ENCODE measurements at places on chromosomes 6 and 20.

DNA sequence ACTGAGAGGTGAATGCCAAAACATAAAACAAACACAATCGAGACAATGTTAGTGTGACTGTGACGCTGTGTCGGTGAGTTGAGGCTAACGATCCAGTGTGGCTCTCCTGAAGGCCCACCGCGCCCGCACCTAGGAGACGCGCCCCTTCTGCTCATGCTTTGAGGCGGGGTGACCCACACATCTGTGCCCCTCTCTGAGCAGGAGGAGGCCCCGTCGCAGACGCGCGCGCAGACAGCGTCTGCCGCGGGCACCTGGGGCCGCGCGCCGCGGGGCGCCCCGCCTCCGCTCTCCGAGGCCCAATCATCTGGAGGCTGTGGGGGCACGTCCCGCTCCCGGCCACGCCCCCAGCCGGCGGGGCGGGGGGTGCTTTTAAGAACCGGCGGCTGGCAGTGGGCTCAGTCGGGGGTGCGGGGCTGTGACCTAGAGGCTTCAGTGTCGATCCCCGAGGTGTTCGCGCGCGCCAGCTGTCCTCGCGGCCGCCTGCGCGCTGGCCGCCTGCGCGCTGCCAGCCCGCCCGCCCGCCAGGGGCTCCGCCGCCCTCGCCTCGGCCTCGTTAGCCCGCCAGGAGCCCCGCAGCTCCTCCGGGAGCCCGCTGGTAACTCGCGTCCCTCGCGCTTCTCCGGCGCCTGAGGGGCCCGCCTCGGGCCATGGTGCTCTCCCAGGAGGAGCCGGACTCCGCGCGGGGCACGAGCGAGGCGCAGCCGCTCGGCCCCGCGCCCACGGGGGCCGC, at the start of gene SLC16A10:
SLC16A10 (plus strand) TSS at position 398 of the 730 bp plus-strand sequence; CDS start at position 648, 250 bp downstream.
- peak; percentile 81 for DNase-seq

GRCh38 chr6:169026175-169026574, 227.5 kb downstream of the THBS2 start:
- DNase-seq = no peak

DNA sequence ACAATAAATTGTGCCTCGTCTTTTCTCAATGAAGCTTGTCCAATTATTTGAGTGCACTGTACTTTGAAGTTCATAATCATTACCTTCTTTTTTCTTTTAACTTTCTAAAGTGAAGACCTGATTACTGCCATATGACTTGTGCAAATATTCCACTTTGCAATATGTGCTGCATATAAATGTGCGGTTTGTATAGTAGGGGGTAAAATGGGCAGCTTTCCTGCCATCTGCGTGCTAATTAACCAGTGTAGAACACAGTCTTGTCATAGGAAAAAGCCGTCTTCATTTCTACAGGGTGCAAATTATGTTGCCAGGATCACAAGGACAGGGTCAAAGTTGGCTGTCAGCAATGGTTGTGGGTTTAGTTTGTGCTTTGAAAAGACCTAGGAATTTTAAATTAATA, 397.0 kb downstream of the NKAIN2 start:
- DNase-seq = no peak

- DNase-seq = no peak
Measured at GRCh38 chr6:166907373-166907841, 48.9 kb downstream of the RNASET2 start.

- DNase-seq = no peak
Measured at GRCh38 chr6:21869085-21869771, 275.7 kb downstream of the SOX4 start.

GRCh38 chr6:157990321-157991066, 8.8 kb downstream of the SYNJ2 start:
- DNase-seq = peak; percentile 80

DNA sequence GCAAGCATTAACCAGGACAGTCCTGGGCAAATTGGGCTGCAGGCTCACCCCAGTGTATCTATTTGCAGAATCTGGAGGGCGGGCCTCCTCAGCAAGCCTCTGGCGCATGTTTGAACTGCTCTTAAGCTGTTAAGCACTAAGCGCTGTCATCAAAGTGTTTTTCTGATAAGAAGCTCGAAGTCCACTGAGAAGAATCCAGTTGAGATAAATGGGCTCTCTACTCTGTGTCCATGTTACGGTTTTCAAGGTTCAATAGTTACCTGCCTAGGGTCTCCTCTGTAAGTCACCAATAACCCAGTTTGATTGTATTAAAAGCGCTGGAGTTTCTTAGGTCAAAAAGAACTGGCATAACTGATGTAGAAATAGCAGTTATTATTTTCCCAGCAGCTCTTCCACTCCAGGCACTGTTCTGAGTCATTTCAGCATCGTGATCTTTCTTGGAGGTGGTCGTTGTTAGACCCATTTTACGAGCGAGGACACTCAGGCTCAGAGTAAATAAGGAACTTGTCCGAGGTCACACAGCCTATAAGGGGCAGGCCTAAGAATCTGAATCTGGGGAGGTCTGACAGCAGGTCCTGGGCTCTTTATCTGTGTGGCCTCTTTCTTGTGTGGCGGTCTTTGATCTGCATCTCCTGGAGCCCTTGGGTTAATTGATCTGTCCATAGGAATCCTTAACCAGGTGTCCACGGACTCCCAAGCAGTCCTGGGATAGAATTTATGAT, 207.4 kb upstream of the ZNF217 start:
- DNase-seq = no peak

DNA sequence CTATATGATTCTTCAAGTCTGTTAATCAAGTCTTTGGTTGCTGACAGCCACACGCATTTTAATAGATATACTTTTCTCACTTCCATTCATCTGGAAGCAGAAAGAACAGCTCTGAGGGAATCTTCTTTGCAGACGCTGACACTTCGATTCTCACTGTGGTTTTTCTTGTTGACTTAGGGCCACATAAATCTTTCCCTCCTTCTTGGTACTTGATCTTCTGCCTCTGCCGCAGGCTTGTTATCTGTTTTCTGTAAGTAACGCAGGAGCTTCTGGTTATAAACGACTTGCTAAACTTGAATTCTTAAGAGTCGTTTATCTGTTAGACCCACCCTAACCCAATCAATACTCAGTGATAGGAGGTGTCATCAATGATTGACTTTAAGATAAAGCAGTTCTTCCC, 268.8 kb upstream of the SULF2 start:
- DNase-seq = no peak

GRCh38 chr6:130026859-130027258, 8.5 kb downstream of the L3MBTL3 start:
- DNase-seq = no peak

DNA sequence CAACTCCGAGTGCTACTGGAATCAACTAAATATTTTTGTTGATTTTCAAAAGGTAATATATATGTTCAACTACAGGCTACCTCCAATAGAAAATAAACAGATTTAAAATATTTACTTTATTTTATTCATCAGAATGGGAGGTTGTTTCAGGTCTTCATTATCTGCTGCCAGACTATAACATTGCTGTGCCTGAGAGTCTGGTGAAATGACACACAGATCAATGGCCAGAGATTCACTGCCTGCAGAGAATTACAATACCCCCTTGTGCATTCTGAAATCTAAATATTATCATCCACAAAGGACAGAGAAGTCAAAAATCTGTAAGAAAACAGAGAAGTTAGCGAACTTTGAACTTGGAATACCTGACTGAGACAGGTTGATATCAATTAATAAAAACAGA, 667.8 kb upstream of the GJE1 start:
- no peak for DNase-seq

DNA sequence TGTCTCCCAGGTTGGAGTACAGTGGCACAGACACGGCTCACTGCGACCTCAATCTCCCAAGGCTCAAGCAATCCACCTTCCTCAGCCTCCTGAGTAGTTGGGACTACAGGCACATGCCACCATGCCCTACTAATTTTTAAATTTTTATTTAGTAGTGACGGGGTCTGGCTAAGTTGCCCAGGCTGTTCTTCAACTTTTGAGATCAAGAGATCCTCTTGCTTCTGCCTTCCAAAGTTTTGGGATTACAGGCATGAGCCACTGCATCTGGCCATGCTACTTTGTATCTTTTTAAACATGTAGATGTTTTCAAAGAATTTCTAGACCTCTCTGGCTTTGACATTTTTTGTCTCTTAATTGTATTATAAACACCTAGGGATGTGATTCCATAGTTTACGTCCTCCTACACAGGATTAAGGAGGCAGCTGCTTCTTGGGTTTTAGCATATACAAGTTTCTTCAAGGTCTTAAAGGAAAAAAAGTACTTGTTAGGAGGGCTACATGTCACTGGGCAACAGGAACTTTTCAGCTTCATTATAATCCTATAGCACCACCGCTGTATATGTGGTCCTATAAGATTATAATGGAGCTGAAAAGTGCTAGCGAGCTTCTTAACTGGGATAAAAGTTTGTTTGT, 1.3 kb downstream of the ADAT2 start:
- DNase-seq = no peak

GRCh38 chr6:128275681-128276080, 244.7 kb downstream of the PTPRK start:
- DNase-seq = no peak

DNA sequence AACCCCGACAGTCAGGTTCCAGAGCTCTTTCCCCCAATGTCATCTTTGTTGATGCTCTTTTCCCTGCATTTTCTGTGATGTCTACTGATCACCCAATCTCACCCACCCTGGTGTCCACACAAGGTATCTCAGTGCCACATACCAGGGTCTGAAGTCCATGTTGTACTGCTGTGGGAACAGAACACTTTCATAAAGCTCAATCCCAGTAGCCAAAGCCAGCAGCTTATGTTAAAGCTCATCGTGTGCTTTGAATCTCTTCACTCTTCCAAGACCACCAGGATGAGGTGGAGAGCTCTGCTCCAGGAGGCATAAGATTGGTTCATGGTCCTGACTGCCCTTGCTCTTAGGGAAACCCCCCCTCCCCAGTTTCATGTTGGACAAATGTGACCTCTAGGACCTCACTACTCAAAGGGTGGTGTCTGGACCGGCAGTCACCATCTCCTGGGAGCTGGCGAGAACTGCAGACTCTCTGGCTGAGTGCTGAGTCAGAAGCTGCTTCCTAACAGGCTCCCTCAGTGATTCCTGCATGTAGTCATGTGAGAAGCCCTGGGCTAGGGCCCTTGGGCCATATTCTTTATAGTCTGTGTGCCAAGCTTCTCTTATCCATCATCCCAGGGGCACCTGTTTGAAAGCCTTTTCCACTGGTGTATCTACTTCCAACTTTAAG, 13.4 kb upstream of the CPNE5 start:
- DNase-seq = no peak

DNA sequence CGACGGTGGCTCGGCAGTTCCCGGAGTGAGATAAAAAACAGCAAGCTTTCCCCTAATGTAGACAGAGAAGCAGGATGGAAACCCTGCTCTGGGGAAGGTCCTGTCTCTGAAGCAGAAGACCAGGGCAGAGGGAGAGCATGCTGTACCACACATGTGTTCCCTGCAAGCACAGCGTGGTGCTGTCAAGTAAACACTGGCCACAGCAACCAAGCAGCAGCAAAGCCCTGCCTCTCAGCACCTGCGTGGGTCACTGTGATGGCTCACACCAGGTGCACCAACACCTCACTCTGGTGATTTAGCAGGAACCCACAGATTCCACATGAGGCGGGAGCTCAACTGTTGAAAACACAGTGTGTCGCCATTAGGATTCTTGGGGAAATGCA, 65.2 kb upstream of the TXNDC5 start:
- no peak for DNase-seq

DNA sequence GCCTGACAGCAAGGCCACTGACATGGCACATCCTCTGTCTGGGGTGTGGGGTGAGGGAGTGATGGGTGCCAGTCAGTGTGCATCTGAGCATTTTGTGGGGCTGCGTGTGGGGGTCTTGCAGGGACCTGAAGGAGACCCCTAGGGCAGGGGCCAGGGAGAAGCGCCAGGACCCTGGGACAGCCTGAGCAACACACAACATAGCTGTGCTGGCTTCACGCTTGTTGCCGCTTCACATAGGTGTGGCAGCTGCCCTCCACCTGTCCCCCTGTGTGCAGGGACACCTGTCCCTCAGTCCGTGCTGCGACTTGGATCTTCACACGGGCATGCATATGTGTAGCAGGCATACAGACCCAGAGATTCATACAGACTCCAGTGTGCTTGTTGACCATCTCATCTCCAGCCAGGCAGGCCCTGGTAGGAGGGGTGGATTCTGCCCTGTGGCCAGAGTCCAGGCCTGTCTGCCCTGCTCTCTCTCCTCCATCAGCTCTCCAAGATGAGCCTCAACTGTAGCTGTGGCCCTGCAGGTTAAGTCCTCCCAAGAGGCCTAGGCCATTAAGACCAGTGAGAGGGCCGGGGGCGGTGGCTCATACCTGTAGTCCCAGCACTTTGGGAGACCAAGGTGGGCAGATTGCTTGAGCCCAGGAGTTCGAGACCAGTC, 3.2 kb upstream of the NPBWR2 start:
- no peak for DNase-seq

GRCh38 chr6:63649847-63650265, 14.3 kb downstream of the PHF3 start:
- DNase-seq = no peak

DNA sequence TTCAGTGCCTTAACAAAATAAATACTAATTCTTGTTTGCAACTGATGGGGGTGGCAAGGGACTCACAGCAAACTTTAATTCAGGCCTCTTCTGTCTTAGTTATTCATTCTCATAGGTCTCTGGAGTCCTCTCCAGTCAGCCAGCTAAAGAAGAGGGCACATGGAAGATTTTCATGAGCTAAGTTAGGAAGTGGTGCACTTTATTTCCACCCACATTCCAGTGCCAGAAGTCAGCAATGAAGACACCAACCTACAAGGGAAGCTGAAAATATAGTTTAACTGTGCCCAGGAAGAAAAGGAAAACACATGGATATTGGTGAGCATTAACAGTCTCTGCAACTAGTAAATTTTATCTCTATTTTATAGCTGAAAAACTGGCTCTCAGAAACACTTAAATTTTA, 16.7 kb upstream of the IRAK1BP1 start:
- no peak for DNase-seq

DNA sequence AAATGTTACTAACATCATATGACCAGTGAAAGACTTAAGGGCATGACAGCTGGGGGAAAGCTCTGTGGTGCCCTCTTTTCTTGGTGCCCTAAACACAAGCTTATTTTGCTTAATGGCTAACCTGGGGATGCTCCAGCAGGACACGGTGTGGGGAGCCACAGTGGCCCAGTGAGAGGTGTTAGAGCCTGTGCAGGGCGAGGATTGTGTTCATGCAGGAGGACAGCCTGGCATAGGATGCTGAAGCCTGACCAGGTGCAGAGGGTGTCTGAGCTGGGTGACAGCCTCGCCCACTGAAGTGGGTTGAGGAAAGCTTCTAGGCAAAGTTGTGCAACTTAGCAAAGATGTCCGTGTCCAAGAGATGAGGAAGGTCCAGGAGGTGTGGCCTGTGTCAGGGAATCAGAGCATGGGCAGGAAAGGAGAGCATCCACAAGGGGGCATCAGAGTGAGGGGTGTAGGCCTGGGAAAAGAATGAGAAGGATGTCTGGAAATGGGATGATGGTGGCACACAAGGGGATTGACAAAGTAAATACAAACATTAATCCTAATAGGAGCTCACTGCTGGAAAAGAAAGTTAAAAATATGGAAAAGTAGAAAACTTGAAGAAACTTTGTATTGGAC, 33.9 kb downstream of the SLC17A4 start:
- DNase-seq = peak; percentile 18

- no peak for DNase-seq
Measured at GRCh38 chr6:28401172-28401571, 1.6 kb upstream of the ZSCAN12 start.

GRCh38 chr6:153129873-153130514, 1.1 kb downstream of the RGS17 start:
- no peak for DNase-seq

- DNase-seq = no peak
Measured at GRCh38 chr6:14271789-14272736, 154.5 kb downstream of the CD83 start.

Data from Jurkat, Clone E6-1 (cell line).